ENCODE measurements at places on chromosomes 4 and X.

DNA sequence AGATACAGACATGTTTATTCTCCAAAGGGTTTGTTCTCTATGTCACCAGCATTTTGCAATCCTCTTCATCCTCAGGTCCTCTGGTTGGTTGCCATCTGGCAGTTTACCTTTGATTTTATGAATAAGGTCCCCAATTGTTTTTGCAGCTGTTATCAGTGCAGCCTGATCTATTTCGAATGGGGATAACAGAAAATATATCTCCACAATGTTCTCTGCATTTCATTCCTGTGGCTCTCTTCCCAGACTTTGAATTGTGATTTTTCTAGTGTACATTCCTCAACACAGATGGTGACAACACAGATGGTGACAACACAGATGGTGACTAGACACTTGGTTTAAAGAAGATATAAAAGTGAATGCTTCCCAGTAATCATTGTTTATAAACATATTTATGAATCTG is 74.1 kb downstream of the FBXO8 start:
- DNase-seq, result no peak

GRCh38 chr4:103024996-103025395 is 5.5 kb upstream of the SLC9B1 start:
- no peak for DNase-seq

GRCh38 chr4:138611017-138611416 is 368.9 kb upstream of the SLC7A11 start:
- DNase-seq, result no peak

GRCh38 chr4:185395238-185395955 is at the start of gene LRP2BP:
TSS of gene LRP2BP (minus strand) at chr4:185395924. CDS start at chr4:185378186, 17,738 bp downstream.
- DNase-seq, result no peak

Data from stimulated activated CD4-positive, alpha-beta T cell treated with anti-CD3 and anti-CD28 coated beads, Interleukin-1b, Interleukin-23, amount 100 ng/mL, for 1 hour (primary cell).